ENCODE measurements at places on chromosomes 3 and 15.

DNA sequence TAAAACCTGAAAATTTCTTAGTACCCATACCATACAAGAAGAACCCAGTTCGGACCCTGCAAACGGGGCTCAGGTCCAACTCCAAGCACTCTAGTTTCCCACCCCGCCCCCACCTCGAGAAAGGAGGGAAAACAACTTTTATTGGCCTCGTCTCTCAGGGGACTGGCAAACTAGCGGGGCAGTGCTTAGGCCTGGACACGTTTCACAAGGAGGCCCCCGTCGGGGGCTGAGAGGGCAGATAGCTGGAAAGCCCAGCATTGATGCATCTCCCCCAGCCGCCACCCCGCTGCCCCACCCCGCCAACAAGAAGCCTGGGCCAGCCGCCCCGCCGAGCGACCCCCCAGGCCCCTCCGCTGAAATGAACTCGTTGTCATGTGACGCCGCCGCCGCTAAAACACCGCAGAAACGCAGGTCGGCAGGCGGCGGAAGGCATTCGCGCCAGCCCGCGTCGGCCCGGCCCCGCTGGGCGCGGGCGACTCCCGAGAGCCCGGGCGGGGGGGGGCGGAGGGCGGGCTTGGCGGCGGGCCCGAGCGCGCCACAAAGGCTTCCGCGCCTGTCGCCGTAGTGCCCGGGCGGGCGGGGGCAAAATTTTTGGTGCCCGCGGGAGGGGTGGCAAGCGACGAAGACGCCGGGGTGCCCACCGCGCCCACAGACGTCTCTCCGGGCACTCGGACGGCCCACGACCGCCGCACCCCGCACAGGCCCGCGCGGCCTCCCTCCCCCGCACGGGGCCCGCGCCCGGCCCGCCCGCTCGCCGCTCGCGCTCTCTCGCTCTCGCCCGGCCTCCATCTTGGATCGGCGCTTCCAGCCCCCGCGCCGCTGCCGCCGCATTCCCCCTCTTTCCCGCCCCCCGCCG is 634 bp downstream of the STAG1 start:
- peak; percentile 35 for DNase-seq

- DNase-seq: no peak
Measured at GRCh38 chr3:4505688-4506558, 12.8 kb downstream of the ITPR1 start.

DNA sequence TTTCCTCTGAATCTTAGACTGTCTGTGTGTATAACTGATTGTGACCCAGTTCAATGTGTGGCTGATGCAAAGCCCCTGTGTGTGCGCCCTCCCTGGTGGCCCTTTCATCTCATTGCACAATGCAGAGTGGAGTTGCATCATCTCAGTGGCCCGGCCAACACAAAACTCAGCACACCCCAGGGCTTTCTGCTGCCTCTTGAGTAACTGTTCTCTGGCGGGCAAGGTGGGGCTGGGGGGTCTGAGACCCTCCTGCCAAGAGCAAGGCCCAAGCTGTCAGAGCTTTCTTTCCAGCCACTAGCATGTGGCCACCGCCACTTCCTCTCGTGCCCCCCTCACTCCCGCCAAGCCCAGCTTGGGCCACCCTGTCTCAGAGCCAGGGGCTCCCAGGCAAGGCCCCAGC is 80.7 kb upstream of the ALDH1L1 start:
- no peak for DNase-seq

DNA sequence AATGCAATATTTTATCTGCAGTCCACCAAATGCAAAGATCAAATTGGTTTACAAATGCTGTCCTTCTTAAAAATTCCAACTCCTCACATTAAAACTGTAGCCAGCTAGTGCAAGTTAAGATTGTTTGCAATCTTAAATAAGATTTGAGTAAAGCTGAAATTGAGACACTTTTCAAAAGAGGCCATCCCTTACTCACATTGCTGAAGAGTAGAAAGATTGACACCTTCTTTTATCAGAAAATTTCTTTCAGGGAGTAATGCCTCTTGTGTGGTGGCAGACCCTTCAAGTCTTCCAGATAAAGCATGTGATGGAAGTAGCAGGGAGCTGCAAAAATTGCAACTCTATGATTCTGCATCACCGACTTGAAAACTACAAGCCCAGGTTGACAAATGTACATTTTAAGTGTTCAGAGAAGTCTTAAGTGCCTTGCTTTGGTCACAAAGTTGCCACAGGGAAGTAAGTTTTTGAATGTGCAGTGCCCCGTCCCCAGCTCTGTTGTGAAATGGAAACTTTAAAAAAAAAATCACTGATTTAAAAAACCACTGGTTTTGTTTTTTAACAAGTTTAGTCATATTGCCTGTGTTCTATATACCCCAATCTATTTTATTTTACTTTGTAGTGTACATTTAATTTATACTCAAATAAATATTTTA is 12.6 kb downstream of the CD86 start:
- no peak for DNase-seq

- no peak for DNase-seq
Measured at GRCh38 chr3:67286586-67286985, 288.5 kb downstream of the KBTBD8 start.

DNA sequence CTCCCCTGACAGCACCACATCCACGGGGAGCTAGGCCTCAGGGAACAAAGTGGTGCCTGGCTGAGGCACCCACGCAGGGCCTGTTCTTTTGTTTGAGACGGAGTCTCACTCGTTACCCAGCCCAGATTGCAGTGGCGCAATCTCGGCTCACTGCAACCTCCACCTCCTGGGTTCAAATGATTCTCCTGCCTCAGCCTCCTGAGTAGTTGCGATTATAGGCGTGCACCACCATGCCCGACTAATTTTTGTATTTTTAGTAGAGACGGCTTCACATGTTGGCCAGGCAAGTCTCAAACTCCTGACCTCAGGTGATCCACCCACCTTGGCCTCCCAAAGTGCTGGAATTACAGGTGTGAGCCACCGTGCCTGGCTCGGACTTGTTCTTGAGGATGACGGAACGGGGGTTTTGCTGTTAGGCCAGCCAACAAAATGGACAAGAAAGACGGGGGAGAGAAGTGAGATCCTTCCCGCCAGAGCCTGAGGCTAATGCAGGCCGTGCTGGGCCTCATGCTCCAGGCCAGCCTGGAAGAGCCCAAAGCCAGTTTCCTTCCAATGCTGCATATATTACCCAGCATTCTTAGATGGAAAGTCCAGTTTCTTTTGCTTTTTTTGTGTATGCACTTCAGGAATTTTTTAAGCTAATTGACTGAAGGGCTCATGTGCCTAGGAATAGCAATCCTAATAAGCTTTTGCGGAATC is 28.1 kb upstream of the FURIN start:
- DNase-seq: no peak
